ENCODE measurements at places on chromosomes 7 and 10.

DNA sequence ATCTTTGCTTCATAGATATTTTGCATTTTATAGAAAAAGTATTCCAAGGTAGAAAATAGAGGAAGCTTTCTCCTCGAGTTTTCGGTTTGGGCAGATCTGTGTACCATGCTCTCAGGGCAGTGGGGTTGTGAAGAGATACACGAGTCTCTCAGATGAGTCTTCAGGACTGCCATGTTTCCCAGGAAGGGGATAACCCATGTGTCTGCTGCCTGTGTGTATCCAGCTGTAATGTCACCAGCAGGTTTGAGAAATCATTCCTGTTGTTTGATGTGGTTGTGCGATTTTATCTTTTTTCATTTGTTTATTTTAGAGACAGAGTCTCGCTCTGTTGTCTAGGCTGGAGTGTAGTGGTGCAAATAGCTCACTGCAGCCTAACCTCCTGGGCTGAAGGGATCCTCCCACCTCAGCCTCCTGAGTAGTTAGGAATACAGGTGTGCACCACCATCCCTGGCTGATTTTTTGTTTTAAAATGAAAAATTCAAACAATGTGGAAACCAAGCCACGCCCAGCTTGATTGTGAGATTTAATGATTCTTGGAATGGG lies 48.9 kb downstream of the SNX10 start:
- no peak for DNase-seq

- DNase-seq, result no peak
Observed at GRCh38 chr7:87359366-87359765, 13.9 kb downstream of the CROT start.

DNA sequence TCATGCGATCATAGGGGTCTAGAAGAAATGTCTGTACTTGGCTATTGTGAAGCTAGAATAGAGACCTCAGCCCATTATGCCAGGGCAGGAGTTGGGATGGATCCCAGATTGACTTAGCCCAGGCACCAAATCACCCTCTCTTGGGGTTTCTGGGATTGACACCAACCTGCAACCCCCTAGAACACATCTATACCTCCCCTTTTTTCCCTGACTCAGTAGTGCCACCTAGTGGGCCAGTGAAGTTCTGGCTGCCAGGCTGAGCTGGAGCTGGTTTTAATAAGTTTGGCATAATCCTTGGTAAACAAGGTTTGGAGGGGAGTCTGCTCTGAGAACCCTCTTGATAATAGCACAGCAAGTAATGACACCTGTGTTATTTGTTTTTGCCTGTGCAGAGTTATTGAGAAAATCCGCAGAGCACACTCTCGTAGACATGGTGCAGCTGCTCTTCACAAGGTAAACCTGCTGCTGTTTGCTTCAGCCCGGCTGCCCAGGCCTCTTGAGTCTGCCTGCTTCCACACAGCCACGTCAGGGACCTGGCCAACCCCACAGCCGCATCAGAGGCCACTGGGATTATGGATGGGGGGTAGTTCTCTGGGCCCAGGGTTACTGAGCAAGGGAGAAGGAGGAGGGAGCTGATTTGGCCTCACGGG lies 43.3 kb upstream of the NFKB2 start:
- peak; percentile 37 for DNase-seq

GRCh38 chr10:11191678-11192077 lies 174.0 kb downstream of the CELF2 start:
- DNase-seq, result no peak

DNA sequence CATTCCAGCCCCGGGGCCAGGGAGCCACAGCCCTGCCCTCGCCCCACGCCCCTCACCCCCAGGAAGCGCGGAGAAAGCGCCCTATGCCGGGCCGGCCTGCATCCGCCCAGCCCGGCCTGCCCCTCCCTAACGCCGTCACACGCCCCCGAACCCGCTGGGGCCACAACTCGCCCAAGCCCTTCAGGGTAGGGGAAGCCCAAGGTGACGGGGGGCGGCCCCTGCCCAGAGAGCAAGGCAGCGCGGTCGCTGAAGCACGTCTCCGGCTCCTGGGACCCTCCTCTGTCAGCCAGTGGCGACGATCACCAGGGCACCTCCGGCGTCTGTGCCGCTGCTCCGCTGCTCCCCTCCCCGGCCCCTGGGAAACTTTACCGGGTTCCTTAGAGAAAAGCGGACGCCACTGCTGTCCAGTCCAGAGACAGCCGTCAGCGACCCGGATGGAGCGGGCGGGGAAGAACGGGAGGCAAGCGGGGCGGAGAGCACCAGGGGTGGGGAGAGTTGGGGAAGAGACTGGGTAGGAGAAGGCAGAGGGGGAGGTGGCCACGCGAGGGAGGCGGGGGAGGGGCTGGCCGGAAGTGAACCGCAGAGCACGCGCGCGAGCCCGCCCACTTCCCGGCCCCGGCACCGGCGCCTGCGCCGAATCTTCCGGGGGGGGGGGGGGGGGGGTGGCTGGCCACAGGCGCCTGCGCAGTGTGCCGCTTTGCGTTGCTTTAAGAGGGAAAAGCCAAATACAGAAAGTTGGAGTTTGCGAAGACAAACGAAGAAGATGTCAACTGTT lies at the start of gene HERC4:
Gene HERC4 (minus strand): TSS at position 509 of the 775 bp plus-strand sequence. CDS start 2,175 bp downstream, outside the sequence.
- peak; percentile 82 for DNase-seq

DNA sequence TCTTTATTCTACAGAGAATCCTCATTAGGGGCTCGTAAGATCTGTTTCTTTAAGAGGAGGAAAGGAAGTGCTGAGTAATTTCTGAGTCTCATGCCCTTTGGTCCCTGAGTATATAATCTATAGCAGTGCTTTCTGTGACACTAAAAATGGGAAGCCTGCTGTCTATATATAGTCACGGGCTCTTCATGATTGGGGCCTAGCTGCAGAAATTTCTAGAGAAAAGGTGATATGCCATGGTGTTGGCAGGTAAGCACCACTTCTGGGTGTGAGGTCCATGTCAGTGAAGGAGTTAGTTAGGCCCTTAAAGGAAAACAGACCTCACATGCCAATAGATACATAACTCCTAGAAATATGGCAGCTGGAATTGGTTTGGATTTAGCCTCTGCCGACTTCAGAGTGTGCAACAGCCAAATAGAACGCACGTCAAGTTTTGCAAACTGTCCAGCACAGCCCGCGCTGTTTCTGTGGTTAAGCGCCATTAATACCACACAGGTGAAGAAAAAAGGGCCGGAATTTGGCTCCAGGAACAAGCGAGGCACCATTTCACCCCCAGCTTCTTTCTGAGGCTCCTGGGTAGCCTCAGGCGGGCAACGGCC lies 123.2 kb downstream of the TACC2 start:
- DNase-seq, result no peak

DNA sequence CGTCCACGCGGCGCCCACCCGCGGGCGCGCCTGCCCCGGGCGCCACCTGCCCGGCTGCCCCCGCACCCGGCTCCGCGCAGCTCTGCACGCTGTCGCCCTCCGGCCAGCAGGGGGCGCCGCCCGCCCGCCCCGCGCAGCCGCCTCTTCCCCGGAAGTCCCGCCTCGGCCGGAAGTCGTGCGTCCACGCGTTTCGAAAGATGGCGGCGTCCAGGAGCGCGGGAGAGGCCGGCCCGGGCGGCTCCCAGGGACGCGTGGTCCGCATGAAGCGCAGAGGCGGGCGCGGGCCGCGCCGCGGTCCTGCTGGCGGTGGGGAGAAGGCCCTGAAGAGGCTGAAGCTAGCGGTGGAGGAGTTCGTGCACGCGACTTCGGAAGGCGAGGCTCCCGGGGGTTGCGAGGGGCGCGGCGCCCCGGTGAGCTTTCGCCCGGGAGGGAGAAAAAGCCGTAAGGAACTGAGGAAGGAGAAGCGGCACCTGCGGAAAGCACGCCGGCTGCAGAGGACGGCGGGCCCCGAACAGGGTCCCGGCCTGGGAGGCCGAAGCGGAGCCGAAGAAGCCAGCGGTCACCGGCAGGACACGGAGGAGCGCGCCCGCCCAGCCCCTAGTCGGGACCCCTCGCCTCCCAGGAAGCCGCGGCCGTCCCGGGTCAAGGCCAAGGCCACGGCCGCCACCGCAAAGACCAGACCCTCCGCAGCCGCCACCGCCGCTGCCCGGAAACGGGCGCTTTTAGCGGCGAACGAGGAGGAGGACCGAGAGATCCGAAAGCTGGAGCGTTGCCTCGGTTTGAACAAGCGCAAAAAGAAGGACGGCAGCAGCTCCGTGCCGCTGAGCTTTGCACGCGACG lies at the start of gene NOM1:
Gene NOM1 (plus strand): TSS at position 172 of the 840 bp plus-strand sequence. CDS start 26 bp downstream, at position 198.
- peak; percentile 92 for DNase-seq

Data from stimulated activated CD4-positive, alpha-beta T cell treated with anti-CD3 and anti-CD28 coated beads, Interleukin-15, amount 100 ng/mL, for 1 hour (primary cell).